ENCODE measurements at places on chromosomes 11 and 22. TPM values are rescaled to one million over a fixed set of nuclear protein-coding genes. Genes with fewer than 3 reads are reported as not detected.
A peak's percentile ranks its signal among the peaks of the same experiment; 100 is the strongest.

- DNase-seq: no peak
Measured at GRCh38 chr22:27135031-27135981, 477.9 kb downstream of the MIAT start.

GRCh38 chr11:130123414-130124040 is 36.1 kb upstream of the ST14 start:
- no peak for DNase-seq

DNA sequence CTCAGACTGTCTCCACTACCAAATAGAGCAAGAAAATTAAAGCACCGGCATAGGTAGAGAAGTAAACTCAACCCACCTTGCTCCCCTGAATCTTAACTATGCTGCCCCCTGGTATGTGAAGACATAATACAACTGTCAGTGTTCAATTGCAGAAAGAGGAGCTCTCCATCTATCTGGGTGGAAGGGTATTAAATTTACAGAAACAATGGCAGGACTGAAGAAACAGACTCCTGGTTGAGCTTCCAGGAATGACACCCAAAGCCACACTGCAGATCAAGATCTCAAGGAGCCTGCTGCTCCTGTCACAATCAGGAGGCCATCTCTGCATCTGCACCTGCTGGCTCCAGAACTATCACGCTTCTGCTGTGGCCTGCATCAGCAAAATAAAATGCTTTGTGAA is 132.1 kb upstream of the BMAL1 start:
- DNase-seq: no peak

GRCh38 chr22:44955102-44955501 is 54.7 kb downstream of the PHF21B start:
- DNase-seq: no peak

DNA sequence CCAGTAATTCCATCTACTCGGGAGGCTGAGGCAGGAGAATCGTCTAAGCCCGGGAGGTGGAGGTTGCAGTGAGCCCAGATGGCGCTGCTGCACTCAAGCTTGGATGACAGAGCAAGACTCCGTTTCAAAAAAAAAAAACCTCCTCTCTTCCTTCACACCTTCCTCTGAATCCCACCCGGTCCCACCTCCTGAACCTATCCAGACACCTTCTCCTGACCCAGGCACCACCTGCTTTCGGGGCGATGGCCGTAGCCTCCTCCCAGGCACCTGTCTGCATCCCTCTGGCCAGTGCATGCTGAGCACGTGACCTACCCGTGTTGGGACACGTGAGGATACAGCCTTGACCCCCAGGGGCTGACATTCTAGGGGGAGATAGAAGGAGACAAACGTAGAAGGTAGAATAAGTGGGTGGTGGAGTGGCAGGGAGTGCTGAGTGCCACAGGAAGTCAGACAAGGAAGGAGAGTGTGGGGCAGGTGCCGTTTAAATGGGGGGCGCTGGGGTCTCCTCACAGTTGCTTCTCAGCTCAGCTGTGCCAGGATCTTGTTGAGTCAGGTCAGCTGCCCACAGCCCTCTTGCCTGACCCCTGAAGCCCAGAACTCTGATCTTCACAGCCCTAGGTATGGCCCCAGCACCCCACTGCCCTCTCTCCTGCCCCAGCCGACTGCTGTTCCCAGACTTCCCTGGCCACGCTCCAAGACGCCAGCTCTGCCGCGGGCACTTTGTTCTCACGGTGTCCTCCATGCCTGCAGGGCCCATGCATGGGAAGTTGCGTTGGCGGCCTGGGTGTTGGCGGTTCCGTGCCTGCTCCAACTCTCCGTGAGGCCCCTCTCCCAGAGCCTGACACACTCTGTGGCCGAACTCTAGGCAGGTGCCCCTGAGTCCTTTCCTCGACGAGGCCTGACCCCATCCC is 1.2 kb upstream of the MIOX start:
- no peak for DNase-seq

DNA sequence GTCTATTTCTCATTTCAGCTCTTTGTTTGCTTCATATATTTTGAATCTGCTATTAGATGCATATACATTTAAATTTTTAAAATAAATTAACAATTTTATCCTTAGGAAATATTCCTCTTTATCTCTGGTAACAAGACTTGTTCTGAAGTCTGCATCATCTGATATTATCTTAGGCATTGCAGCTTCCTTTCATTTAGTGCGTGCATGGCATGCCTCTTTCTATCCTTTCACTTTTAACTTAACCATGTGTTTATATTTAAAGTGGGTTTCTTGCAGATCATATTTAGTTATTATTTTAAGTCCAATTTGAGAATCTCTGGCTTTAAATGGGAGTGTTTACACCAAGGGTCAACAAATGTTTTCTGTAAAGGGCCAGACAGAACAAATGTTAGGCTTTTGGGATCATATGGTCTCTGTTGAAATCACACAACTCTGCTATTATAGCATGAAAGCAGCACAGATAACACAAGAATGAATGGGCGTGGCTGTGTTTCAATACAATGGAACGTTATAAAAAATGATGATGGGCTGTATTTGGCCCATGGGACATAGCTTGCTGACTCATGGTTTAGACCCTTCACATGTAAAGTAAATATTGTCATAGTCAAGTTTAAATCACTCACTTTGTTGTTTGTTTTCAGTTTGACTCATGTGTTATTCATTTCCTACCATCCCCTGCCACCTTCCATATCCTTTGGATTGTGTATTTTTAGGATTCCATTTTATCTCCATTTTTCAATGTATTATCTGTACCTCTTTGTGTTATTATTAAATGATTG is 83.9 kb upstream of the SNX19 start:
- no peak for DNase-seq

DNA sequence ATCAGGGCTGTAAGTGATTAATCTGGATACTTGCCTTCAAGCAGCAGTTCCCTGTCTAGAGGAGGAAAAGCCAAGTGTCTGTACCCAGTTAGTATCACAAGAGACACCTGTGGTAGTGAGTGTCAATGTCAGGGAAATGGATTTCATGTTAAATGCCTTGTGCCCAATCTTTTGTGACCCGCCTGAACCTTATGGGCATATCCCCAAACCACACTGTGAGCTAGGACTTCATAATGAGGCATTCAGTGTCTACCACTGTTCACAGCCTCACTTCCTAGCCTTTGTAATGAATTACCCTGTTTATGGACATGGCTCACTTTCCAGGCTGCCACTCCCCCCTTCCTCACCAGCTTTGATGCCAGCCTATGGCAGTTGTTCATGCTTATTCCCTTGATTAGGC is 125.1 kb downstream of the TRIM44 start:
- no peak for DNase-seq

DNA sequence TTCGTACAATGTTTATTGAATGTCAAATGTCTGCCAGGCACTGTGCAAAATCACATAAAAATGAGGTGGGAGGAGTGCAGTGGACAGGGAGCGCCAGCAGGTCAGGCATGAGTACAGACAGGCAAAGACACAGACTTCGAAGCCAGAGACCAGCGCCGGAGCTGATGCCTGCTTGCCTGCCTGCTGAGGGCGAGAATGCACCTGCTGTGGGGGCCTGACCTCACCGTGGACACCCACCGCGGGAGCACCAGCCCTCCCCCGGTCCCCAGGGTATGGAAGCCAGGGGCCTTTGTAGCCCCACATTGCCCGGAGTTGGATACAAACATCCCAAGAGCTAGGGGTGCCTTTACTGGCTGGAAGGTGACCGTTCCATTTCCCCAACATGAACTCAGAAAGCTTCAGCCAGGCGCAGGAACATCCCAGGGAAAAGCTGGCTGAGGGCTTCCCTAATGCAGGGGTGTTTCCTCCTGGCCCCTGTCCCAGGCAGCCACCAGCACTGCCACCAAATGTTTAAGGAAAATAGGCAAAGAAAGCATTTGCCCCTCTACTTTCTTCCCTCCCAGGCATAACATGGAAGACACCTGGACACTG is 17.9 kb downstream of the IFITM10 start:
- DNase-seq: no peak

- DNase-seq: no peak
Measured at GRCh38 chr11:20097319-20098221, 62.7 kb downstream of the DBX1 start.

- no peak for DNase-seq
Measured at GRCh38 chr11:95680169-95680929, 109.2 kb downstream of the FAM76B start.

- no peak for DNase-seq
Measured at GRCh38 chr11:94401773-94402265, 600 bp upstream of the GPR83 start.

DNA sequence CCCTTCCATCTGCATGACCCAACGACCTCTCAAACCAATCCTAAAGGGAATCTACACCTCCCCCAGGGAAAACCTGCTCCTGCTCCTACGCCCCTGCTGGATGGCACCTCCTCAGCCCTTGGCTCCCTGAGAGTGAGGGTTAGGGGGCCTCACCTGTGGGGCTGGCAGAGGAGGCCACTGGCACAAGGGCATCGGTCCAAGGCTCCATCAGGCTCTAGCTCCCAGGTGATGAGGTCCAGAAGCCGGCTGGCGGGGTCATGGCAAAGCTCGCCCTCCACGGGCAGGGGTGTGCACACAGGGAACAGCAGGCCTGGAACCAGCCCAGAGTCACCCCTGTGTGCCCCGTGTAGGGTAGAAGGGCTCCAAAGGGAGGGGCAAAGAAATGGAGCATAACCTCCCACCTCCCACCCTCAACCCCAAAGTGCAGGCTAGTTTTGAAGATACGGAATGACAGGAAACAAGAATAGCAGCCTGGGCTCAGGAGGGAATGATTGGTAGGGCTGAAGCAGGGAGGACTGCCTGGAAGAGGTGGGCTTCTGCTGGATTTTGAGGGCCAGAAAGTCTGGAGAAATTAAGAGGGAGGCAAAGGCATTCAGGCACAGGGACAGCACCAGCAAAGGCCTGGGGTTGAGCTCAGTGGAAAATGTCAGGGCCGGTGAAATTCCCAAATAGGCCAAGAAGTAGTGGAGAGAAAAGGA is 42.6 kb downstream of the DKK3 start:
- DNase-seq: no peak

DNA sequence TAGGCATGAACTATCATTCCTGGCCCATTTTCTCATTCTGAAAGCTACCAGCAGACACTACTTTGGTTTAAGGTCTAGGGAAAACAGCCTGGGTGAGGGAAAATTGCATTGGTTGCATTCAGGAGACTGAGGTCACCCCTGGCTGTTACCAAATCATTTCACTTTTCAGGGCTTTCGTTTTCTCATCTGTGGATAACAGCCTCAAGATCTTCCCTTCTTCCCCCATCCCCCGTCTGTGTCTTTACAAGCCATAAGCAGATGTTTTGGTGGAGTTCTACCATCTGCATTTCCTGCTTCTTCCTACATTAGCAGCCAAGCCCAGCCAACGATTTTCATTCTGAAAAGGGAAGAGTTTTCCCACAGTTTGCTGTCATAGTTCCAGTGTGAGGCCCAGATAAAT is 130.4 kb downstream of the HIPK3 start:
- DNase-seq: no peak

DNA sequence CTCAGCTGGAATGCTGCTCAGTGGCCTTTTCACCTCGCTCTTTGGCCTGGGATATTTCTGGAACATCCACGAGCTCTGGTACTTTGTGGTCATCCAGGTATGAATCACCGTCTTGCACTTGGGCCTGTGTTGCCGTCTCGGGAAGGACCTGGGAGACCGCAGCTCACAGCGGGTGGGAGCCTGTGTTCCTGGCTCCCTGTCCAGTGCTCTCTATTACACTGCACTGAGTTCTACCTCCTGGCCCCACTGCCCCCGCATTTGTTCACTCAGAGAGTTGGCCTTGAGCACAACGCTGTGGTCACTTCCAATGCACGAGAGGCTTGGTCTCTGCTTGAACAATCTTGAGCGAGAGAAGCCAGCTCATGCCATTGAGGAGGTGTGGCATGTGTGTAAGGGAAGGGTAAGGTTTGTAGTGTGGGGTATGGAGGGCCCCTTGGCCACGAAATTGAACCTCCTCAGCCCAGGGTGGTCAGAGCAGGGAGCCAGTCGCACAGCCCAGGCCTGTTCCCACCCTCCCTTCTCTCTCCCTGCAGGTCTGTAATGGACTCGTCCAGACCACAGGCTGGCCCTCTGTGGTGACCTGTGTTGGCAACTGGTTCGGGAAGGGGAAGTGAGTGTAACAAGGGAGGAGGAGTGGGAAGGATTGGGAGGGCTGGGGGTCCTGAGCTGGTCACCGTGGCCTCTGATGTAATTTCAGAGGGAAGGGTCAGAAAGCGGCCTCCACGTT is 16.2 kb downstream of the SLC37A2 start:
- DNase-seq: no peak

GRCh38 chr11:112082729-112083128 is 3.8 kb downstream of the TIMM8B start:
- DNase-seq: peak; percentile 34

- no peak for DNase-seq
Measured at GRCh38 chr11:105164208-105164607, 24.6 kb upstream of the CARD18 start.

DNA sequence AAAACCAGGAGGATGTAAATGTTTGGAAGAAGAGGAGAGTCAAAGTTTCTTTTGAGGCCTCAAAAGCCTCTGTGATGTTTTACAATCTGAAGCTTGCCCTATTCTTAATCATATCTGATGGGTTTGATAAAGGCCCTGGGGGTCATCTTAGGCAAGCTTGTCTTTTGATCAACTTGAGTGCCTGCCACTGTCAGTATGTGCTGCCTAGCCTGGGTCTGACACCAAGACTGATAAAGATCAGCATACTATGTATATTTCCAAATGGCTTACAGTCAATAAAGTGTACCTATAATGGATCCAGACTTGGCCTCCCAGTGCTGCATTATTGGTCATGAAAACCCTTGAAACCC is 12.7 kb downstream of the EHF start:
- DNase-seq: no peak

DNA sequence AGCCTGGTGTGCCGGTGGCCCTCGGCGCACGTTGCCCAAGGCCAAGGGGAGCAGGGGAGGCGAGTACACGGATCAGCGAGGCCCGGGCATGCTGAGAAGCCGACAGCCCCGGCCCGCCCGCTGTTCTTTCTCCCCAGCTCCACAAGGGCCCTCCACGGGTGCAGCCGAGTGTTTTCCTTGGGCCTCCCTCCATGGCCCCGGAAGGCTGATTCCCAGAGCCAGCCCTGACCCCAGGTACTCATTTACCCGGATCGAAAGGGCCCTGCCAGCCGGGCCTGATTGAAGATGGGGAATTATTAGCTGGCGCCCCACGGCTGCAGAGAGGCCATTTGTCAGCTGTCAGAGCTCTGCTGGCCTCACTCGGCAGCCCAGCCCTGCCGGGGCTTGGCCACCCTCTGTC is 53.1 kb downstream of the WNT7B start:
- DNase-seq: no peak

RAB39A gene
- not detected for total RNA-seq

TSPAN18 gene
- total RNA-seq: 7.3 TPM

XKR3 gene
- total RNA-seq: not detected

IGF2 gene
- total RNA-seq: 0.37 TPM

C11orf87 gene
- not detected for total RNA-seq

CSF2RB gene
- not detected for total RNA-seq

LDLRAD3 gene
- total RNA-seq: 0.17 TPM

BTG4 gene
- not detected for total RNA-seq

TRPM5 gene
- not detected for total RNA-seq

DERL3 gene
- total RNA-seq: 7.5 TPM

SLC22A8 gene
- total RNA-seq: not detected

SOX6 gene
- not detected for total RNA-seq
